ENCODE measurements at places on chromosomes 12 and 14.

GRCh38 chr14:89085737-89086382 is 261.4 kb downstream of the TTC8 start:
- no peak for DNase-seq

DNA sequence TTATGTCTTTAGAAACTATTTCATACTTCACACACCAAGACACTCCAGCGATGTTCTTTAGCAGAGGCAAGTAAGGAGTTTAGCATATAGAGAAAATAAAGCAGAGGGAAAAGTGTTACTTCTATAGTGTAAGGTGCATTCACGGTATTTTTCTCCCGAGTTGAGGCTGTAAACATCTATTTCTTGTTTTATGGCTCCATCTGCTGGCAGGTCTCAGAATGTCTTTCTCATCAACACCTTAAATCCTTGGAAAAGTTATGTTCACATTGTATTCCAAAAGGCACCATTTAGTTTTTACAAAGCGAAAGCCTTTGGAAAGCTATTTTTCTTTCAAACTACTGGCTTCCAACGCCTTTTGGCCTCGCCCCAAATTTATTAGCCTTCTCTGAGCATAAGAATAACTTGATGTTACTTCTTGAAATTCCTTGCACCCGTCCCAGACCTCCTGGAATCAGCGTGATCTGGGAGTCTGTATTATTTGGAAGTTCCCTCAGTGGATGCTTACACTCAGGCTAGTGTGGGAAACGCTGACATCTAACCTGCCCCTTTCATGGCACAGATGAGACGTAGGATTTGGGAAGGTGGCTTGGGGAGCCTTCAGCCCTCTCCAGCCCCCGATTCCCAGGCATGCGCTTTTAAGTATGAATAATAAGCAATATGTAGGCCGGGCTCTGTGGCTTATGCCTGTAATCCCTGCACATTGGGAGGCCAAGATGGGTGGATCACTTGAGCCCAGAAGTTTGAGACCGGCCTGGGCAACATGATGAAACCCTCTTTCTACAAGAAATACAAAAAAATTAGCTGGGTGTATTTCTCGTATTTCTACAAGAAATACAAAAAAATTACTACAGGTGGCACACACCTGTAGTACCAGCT is 1.9 kb upstream of the PIWIL1 start:
- peak; percentile 76 for DNase-seq

DNA sequence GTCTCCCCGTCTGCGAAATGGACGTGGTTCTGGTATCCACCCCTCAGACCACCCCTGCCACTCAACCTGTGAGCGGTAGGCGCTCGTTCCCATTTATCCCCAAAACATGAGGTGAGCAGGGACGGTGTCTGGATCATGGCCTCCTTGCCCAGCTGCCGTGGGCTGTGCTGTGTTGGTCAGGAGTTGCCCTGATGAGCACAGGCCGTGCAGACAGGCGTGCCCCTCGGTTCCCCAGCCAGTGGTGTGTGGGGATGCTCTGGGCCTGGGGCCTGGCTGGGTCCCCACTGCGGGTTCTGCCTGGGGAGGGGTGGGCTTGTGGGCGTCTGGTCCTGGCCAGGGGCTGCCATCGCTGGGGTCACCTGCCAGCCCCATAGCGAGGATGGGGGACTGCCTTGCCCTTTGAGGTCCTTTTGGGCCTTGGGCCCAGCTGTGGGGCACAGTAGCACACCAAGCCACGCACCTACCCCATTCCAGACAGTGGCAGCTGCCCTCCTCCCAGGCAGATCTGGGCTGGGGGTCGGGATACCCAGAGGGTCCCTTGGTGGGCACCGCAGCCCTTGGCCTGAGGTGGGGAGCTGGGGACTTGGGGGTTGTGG is 11.3 kb upstream of the PUS1 start:
- DNase-seq, result no peak

GRCh38 chr12:65324551-65324950 is 46.1 kb downstream of the MSRB3 start:
- no peak for DNase-seq

- DNase-seq, result no peak
Observed at GRCh38 chr12:130054803-130055202, 107.5 kb upstream of the FZD10 start.

Data from ACHN (cell line).